ENCODE measurements at places on chromosomes 7 and 10. TPM values are rescaled to one million over a fixed set of nuclear protein-coding genes. Genes with fewer than 3 reads are reported as not detected.

Gene ATOH7
- total RNA-seq: not detected

Gene TAX1BP1
- 24.5 TPM for total RNA-seq

Gene AKR1C4
- total RNA-seq: not detected

Gene DRGX
- total RNA-seq: not detected

Gene TSPAN15
- total RNA-seq: 72.0 TPM

Gene INMT
- total RNA-seq: 35.5 TPM

Gene SLC39A12
- total RNA-seq: under 0.01 TPM

Gene METTL27
- total RNA-seq: 1.6 TPM

Gene TFR2
- 1.0 TPM for total RNA-seq

Gene PFKFB3
- 9.9 TPM for total RNA-seq

Gene PNLIPRP2
- not detected for total RNA-seq

Gene PLCE1
- 29.2 TPM for total RNA-seq

Gene UCN3
- total RNA-seq: not detected

Gene STK17A
- 11.0 TPM for total RNA-seq

Gene EGR2
- 3.7 TPM for total RNA-seq

Gene CYP2C18
- total RNA-seq: not detected

Gene CISD1
- 8.9 TPM for total RNA-seq

Gene SFMBT2
- total RNA-seq: 12.5 TPM

Gene RET
- 1.6 TPM for total RNA-seq

Gene NUTM2A
- total RNA-seq: 1.0 TPM

Gene PCLO
- total RNA-seq: 0.52 TPM

Gene UBE2H
- total RNA-seq: 61.6 TPM
